ENCODE measurements at places on chromosomes 5 and 9. TPM values are rescaled to one million over a fixed set of nuclear protein-coding genes. Genes with fewer than 3 reads are reported as not detected.

DNA sequence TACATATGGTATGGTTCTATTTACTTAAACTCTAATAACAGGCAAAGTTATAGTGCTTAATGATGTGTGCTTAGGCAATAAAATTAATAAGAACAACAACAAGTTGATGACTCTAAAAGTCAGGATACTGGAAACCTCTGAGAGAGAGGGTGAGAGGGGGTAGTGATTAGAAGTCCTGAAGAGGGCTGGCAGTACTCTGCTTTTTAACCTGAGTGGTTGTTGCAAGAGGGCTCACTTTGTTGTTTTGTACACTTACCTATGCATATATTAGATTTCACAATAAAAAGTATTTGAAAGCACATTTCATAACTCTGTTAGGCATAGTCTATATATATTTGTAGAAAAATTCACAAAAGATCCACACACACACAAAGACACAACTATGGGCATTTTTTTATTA, 21.4 kb upstream of the ELL2 start:
- no peaks in the 10 kb centered on the region for H3K27me3 ChIP-seq
- no peak for DNase-seq
- no peak overlapping the region for H3K4me3 ChIP-seq
- no peak overlapping the region for H3K27ac ChIP-seq
- no peaks in the 10 kb centered on the region for H3K36me3 ChIP-seq

DNA sequence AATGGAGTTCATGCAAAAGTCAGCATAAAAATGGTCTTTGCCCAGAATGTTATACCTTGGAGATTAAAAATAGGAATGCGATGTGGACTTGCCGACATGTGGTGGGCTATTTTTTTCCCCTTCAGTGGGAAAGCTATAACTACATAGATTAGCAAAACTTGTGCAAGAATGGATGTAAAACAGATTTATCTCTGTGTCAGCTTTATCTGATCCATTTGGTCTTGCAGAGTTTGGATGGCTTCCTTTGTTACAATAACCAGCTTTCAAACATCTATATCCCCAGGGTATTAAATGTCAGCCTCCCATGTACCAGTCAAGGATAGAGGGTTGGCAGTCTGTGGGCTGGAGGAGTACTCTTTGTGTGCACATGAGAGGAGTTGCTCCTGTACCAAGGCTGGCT, 284.9 kb downstream of the TMEM38B start:
- no peaks in the 10 kb centered on the region for H3K27me3 ChIP-seq
- H3K4me3 ChIP-seq, result no peak overlapping the region
- H3K4me1 ChIP-seq, result no peaks in the 10 kb centered on the region

DNA sequence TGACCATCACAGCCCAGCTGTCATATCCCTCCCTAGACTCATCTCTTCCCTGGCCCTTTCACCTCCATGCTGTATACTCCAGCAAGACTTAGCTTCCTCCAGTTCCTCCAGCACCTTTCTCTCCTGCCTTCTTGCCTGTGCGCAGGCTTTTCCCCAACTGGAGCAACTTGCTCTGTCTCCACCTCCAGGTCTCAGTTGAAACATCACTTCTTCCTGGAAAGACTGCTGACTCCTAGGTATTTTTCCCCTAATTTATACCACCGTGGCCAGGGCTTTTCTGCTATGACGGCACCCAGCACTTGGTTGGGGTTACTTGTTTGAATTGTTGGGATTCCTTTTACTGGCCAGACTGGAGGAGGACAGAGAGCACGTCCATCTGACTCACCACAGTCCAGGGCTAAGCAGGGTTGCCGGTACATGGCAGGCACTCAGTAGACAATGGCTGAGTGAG, 67.5 kb downstream of the KCNIP1 start:
- H3K4me1 ChIP-seq, result peaks cover 3% of the 10 kb centered on the region
- no peak for DNase-seq
- H3K36me3 ChIP-seq, result no peaks in the 10 kb centered on the region
- H3K27ac ChIP-seq, result no peak overlapping the region
- no peaks in the 10 kb centered on the region for H3K27me3 ChIP-seq
- no peak overlapping the region for H3K4me3 ChIP-seq

GRCh38 chr5:125868036-125868435, 555.2 kb upstream of the GRAMD2B start:
- H3K27ac ChIP-seq, result no peak overlapping the region
- H3K27me3 ChIP-seq, result no peaks in the 10 kb centered on the region
- no peaks in the 10 kb centered on the region for H3K36me3 ChIP-seq
- no peaks in the 10 kb centered on the region for H3K4me1 ChIP-seq

- no peak within 1 kb of the TSS for H3K4me3 ChIP-seq
- H3K4me1 ChIP-seq, result no peaks in the 10 kb centered on the region
- H3K27me3 ChIP-seq, result no peaks in the 10 kb centered on the region
- no peaks in the 10 kb centered on the region for H3K36me3 ChIP-seq
These were observed at the start of gene HAVCR1 for GRCh38 chr5:157059093-157059539. Gene HAVCR1, minus strand, starts transcription at chr5:157059116. Its CDS starts 1,173 bp downstream, at chr5:157057943.

DNA sequence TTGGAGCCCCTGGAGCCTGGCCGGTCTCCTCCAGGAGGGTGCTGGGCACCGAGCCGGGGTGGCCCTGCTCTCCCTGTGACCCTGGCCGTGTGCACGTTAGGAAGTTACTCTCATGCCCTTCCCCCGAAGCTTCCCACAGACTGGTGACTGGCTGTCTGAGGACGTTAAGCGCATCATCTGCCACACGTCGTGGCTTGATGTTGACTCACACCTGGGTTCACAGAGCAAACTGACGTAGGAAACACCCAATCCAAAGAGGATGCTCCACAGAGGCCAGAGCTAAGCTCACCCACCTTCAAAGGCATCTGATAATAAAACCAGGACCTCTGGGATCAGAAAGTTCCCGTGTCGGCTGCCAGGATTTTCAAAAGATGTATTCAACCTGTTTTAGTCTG, 152.9 kb upstream of the PHYKPL start:
- H3K27ac ChIP-seq, result no peak overlapping the region
- no peak for DNase-seq
- H3K36me3 ChIP-seq, result no peaks in the 10 kb centered on the region
- H3K4me3 ChIP-seq, result no peak overlapping the region

GRCh38 chr9:91151718-91152095, 210.0 kb downstream of the AUH start:
- no peaks in the 10 kb centered on the region for H3K27me3 ChIP-seq
- no peak overlapping the region for H3K4me3 ChIP-seq
- no peak for DNase-seq
- peak overlapping the region; percentile 67 for H3K27ac ChIP-seq
- peaks cover 4% of the 10 kb centered on the region for H3K36me3 ChIP-seq
- H3K4me1 ChIP-seq, result peaks cover 22% of the 10 kb centered on the region

GRCh38 chr5:88883059-88883835, at the start of gene MEF2C:
Gene MEF2C, minus strand, starts transcription at chr5:88883184. Its CDS starts 59,396 bp downstream, at chr5:88823788.
- no peaks in the 10 kb centered on the region for H3K36me3 ChIP-seq
- H3K27me3 ChIP-seq, result peaks cover 7% of the 10 kb centered on the region
- peak within 1 kb of the TSS; percentile 72 for H3K27ac ChIP-seq
- DNase-seq, result peak; percentile 85

Gene SLC46A2
- total RNA-seq, result 24.6 TPM

Gene KCNIP1
- 0.09 TPM for total RNA-seq

Gene PCDHGB7
- 0.85 TPM for total RNA-seq

Gene IL4
- total RNA-seq, result 4.5 TPM

Gene SPINK1
- total RNA-seq, result 1.5 TPM

Gene HSPA4
- total RNA-seq, result 72.0 TPM

Gene KDM4C
- 36.2 TPM for total RNA-seq

Gene ACTBL2
- not detected for total RNA-seq

Gene SPINK7
- 1.2 TPM for total RNA-seq

Gene NIPBL
- 36.7 TPM for total RNA-seq
